ENCODE measurements at places on chromosomes 4 and X.

DNA sequence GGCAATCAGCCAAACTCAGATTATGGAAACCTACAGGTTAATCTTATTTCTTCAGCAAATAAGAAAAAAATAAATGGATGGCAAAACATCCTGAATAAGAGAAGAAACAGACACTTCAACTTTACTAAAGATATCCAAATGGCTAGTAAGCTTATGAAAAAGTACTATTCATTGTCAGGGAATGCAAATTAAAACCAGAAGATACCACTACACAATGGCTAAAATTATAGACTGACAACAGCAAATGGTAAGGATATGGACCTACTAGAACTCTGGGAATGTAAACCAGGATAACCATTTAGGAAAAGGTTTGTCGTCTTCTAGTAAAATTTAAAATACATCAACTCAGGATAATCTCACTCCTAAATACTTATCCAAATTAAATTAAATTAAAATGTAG lies 24.3 kb downstream of the GRSF1 start:
- no peak for DNase-seq

DNA sequence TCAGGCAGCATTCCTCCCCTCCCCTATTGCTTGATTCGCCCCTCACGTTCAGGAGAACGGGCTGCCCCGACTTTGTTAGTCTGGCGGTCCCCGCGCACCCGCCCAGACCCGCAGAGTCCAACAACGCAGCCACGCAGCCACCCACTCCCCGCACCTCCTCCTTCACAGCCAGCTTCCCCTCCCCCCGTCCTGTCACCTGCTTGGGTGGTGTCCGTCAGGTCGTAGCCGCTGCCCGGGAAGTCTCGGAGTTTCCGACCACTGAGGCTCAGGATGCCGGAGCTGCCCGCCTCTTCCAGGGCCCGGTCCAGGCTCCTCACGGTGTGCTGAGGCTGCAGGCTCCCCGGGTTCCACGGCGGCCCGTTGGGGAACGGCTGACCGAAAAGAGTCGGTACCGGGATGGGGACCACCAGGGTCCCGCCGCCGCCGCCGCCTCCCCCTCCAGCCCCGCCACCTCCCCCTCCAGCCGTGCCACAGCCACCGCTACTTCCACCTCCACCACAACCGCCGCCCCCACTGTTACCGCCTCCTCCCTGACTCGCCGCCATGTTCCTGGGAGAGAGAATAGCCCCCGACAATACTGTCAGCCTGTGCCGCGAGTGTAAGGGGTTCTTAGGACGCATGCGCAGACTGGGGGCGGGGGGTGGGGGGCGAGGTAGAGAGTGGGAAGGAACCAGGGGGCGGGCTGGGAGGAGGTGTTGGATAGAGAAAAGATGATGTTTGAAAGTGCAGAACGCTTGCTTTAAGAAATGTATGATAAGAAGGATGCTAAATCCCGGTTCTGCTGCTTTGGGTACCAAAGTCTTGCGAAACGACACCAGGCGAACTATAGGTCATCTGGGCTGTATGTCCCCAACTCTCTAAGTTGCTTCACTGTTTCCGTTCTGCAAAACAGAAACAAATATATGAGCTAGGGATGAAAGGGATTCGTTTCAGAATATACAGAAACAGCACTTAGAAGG lies at the start of gene LRCH2:
Gene LRCH2, minus strand, starts transcription at position 600 of the 959 bp plus-strand sequence. Its CDS starts 55 bp downstream, at position 545.
- DNase-seq, result peak; percentile 73

- DNase-seq, result no peak
Measured at GRCh38 chr4:57055886-57056285, 54.3 kb downstream of the IGFBP7 start.

- peak; percentile 65 for DNase-seq
Measured at GRCh38 chrX:72123471-72124185, 8.1 kb downstream of the RTL5 start.

- DNase-seq, result no peak
Measured at GRCh38 chrX:40671126-40671525, 23.8 kb upstream of the CXorf38 start.

DNA sequence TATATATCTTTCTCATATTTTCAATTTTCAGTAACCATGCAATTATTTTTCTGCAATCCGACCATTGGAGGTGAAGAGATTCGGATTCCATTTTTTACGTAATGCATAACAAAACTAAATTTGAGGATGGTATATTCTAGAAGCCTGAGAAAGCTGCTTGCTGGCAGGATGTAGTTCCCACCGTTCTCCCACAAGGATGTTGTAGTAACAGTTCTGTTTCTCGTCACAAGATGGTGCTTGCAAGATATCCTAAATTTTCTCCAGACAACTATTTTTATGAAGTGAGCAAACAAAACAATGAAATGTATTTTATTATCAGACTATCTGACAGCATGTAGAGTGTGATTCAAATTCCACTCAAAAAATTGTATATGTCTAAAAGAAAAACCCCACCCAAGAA lies 10.7 kb downstream of the PWWP3B start:
- DNase-seq, result no peak

DNA sequence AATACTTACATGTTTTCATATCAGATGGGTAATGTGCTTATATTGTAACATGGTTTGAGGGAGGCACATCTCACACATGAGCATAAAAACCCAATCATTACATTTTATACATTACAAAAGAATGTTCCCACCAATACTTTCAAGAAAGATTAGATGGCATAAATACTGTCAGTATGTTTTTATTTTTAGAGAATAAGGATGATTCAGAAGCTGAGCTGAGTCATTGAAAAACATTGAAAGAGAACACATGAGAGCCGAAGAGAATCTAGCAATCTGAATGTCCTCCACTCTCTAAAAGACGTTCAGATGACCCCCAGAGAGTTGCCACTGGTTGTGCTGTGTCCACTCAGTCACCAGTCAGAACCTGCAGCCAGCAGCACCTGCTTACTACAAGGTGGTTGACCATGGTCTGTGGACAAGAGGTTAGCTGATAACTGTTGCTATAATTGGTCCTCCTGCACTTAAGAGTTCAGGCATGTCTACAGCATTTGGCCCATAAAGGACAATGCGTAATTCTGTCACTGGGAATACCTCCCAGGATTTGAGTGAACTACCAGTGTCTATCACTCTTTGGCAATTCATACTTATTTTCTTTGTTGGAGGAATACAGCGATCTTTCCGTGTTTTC lies 382.2 kb upstream of the IGFBP7 start:
- no peak for DNase-seq

DNA sequence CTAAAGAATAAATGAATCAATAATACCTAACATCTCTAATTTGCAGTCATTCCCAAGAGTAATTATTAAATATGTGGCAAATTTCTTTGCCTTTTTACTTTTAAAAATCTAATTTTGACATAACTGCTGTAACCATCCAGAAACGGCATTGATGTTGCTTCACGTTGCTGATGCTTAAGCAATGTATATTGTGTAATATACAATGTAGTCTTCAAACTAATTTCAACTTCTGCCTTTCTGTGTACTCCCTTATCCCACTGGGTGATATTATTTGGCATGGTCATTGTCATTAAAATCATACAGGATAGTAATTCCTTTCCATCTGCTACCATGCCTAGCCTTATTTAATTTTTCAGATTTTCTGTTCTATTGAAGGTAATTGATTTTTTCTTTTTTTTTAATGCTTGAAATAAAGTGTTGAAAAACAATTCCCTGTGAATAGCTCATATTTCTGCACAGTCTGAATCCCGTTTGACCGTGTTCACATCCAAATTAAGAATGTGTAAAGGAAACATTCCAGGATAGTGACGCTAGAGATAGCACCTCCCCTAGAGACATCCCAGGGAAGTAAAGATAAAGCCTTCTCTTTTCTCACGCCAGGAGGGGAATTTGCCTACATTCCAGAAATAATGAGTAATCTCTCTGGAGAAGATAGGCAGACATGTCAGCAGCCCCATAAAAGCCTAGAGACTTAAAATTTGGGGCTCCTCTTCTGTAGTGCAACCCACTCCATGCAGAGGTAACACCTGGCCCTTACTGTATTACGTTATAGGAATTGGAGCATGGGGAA lies 8.6 kb downstream of the FAM200B start:
- no peak for DNase-seq

- no peak for DNase-seq
Measured at GRCh38 chr4:128311659-128312403, 24.2 kb upstream of the PGRMC2 start.
